Epithelial cell of prostate (primary cell): ENCODE measurements at places on chromosomes 3 and 15.

DNA sequence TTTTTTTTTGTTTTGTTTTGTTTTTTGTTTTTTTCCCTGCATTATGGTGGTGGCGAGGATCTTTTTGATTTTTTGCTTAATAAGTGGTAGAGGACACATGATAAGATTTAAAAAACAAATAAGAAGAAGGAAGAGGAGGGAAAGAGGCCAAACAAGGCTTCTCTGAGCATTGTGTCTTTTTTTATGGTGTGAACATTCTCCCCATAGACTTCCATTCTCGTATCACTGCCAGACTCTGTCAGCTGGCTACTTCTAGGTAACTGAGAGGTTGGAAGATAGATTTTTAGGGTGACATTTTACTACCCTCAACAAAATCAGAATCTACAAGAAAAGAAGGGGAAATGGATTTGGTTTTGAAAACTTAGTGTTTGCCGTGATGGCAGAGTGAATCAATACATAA is 3.8 kb downstream of the NLGN1 start:
- DNase-seq: no peak

- no peak for DNase-seq
Measured at GRCh38 chr3:72334681-72335457, 513.4 kb downstream of the SHQ1 start.

DNA sequence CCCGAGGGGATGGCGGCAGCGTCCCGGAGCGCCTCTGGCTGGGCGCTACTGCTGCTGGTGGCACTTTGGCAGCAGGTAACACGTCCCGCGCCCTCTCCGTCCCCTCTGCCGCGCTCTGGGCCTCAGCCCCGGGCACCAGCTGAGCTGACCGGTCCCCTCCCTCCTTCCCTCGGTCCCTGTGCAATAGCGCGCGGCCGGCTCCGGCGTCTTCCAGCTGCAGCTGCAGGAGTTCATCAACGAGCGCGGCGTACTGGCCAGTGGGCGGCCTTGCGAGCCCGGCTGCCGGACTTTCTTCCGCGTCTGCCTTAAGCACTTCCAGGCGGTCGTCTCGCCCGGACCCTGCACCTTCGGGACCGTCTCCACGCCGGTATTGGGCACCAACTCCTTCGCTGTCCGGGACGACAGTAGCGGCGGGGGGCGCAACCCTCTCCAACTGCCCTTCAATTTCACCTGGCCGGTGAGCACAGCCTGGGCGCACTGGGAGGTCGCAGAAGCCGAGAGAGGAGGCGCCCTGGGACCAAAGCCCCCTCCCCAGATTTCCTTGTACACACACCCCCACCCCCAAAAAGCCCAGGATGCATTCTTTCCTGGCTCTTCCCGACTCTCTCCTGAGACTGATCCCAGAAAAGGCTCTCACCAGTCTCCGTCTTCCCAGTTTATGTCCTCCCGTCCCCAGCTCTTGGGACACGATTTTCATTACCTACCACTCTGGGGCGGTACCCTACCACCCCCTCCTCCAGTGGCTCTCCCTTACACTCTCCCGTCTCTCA is 705 bp downstream of the DLL4 start:
- DNase-seq: no peak

- no peak for DNase-seq
Measured at GRCh38 chr3:120685411-120685810, 3.4 kb upstream of the HGD start.

DNA sequence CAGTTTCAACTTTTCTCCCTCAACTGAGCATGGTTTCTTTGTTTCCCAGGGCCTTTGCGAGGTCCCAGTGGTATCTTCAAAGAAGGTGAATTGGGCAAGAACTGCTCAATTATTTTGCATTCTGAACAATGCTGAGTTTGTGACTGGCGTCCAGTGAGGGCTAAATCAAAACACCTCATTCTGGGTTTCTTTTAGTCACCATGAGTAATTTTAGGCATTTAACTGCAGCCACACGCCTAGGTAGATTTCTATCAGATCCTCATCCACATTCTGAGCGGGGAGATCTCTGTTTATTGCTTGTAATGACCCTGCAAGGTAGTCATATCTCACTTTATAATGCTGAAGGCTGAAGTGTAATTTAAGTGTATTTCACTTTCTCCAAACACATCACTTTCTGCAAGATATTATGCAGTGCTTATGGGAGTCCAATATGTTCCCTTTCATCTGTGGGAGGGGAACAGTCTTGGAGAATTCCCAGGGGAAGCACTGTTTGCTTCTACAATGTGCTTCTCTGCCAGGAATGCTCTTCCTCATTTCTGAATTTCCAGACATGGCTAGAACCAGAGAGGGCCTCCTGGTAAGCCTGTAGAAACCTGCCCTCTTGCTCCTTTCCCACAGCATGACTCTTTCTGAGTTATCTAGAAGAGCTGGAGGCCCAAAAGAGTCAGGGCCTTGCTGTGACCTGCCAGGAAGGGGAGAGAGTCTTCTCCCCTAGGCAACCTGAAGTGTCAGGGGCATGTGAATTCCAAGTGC is 91.7 kb downstream of the FRMD4B start:
- peak; percentile 96 for DNase-seq

GRCh38 chr3:76438971-76439370 is 600.9 kb upstream of the ROBO2 start:
- DNase-seq: no peak

GRCh38 chr3:105752791-105753415 is 115.9 kb downstream of the CBLB start:
- no peak for DNase-seq

DNA sequence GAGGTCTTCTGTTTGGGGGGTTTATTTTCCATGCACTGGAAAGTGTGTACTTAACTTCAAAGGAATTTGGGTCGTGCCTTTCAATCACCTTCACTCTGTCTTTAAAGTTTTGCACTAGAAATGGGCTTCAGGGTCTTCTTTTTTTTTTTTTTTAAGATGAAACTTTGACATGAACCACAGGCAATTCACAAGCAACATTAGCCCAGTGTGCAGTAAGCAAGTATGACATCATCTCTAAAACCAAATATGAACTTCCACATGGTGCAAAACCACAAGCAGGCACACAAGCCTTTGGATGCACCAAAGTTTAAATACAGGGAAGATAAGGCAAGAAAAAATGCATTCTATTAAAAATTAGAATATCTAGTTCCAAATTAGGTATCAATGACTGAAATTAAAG is 381.9 kb downstream of the ERC2 start:
- DNase-seq: no peak

DNA sequence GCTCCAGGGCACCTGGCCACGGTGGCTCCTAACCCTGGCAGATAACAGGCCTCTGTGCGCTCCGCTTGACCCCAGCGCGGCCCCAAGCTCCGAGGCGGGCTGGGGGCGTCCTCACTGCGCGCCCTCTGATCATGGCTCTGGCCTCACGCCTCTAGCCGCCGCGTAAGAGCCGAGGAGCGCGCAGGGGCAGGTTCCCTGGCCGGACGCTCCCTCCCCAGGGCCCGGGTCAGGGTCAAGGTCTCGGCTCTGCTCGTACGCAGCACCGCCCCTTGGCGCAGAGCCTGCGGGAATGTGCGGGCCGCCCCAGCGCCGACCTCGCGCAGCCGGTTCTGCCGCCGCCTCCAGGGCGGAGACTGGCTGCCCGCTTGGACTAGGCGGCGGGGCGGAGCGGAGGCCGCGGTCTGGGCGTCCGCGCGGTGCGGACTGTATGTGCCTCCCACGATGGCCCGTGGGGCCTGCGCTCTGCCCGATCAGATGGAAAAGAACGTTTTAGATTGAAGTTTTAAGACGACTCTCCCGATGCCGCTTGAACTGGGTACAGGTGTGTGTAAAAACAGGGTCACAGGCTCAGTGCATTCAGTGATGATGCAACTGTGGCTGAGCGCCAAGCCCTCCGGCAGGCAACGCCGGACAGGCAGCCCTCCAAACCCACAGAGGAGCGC is 40.8 kb downstream of the CHST14 start:
- DNase-seq: no peak

DNA sequence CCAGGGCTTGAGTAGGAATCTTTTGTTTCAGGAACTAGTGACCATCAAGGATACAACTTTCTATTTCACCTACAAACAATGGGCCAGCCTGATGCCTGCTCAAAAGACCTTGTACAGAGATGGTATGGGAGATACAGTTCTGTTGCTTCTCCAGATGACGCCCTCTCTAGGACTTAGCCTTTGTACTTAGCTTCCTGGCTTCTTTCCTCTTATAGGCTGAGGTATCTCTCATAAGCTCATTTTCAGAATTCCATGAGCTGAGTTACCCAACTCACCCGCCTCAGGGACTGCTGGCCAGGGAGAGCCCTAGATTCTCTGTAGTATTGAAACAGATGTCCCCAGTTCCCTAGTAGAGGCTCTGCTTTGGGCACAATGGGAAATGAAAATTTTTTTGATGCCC is 8.6 kb upstream of the ZNF620 start:
- no peak for DNase-seq

- no peak for DNase-seq
Measured at GRCh38 chr3:13461169-13462124, 18.7 kb upstream of the HDAC11 start.

DNA sequence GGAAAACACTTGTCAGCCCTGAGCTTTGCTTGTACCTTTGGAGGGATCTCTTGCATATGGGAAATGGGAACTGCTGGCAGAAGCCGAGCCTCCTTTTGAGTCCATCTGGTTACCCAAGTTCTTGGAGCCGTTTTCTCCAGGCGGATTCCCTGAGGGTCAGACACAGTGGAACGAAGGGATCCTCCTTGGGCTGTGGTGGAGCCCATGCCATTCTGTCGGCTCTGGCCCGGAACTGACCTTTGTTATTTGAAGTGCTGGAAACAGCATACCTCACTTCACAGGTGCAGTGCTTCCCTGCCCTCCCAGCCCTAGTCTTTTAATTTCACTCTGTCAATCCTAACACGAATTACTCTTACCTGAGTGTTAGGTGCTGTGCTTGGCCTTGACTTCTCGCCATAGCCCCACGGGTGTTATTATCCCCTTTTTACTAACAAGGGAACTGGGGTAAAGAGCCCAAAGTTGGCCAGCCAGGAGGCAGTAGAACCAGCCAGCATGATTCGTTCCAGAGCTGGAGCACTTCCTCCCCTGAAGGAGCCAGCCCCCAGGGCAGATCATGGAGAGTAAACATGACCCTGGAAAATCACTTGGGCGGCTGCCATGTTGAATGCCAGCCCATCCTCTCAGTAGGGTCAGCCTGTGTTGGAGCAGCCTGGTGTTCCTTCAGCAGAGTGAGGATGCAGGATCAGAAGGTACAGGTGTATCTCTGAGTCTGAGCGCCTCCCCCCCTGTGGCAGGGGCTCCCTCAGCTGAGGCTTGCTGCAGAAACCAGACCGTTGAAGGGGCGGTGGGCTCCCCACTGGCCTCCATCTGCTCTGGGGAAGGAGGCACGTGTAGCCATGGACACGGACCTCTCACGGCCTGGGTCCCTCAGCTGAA is 143.2 kb downstream of the DNAJB8 start:
- DNase-seq: no peak

DNA sequence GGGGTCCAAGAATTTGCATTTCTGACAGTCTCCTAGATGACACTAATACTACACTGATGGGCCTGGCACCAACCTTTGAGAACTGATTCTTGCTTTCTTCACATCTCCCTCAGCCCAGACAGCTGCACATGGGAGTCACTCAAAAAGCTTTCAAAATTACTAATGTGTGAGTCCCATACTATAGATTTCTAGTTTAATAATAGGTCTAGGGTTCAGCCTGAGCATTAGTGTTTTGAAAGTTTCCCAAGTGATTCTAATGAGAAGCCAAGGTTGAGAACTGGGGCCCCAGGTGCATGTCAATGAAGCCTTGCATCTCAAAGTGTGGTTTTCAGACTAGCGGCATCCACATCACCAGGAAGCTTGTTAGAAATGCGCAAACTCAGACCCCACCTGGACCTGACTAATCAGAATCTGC is 159.9 kb upstream of the CMC1 start:
- no peak for DNase-seq

DNA sequence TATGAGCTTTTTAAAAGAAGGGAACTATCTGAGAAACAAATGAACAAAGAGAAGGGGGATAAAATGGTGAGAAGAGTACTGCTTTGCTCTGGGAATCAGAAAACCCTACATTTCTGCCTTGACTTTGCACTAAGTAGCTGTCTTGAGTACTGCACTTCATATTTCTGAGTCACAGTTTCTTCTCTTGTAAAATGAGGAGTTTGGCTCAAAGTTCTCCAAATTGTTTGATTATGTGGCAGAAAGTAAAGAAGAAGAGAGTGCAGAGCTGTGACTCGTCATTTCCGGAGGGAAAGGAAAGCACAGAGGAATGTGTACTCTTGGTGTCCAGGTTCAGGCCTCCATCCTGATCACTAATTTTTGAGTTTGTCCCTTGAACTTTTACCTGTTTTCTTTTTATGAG is 54.7 kb downstream of the TP63 start:
- DNase-seq: no peak

GRCh38 chr15:68014219-68014618 is 39.9 kb upstream of the PIAS1 start:
- DNase-seq: peak; percentile 24

GRCh38 chr3:40780291-40780924 is 255.6 kb downstream of the ZNF621 start:
- no peak for DNase-seq

GRCh38 chr3:111932946-111933345 is 45.9 kb upstream of the ABHD10 start:
- DNase-seq: no peak

GRCh38 chr3:183592821-183593220 is 37.3 kb upstream of the KLHL6 start:
- no peak for DNase-seq

- no peak for DNase-seq
Measured at GRCh38 chr15:30921106-30921505, 17.4 kb downstream of the FAN1 start.

DNA sequence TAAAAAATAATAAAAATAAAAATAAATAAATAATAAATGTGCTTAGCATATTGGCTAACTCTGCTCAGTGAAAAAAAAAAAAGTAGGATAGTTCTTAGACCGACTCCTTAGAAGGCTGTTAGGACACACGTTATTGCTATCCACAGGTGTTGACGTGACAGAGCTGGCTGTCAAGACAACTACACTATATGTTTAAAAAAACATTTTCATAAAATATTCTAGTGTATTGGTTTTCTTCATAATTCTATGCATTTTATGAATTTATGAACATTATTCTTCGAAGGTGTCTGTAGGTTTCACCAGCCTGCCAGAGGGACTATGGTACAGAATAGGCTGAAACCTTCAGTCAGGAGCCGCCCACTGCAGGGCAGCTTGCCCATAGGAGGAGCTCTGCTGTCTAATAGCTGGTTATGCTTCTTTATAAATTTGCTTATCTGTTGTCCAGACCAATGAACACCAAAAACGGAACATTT is 9.2 kb downstream of the TM4SF1 start:
- DNase-seq: no peak

DNA sequence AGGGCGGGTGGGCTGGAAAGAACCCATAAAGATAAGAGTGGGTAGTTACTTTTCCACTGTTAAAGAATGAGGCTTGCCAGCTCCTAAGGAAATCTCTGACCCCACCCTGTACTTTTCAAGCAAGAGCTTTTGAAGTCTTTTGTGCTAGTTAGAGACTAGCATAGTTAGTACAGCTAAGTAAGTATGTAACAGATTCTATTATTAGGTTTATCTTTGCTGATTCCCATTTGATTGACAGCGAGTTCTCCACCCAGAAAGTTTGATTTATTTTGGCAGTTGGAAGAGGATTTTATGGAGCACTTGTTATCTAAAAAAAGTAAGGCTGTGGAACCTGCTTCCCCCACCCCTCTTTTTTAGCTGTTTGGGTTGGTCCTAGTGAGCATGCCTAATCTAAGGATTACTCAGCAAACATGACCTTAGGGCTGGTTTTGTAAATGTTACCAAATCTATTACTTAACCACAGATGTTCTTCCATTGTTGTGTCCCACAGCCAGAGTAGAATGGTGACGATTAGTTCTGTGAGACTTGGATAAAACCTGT is 57.6 kb downstream of the FNDC3B start:
- peak; percentile 44 for DNase-seq
